ENCODE measurements at places on chromosomes 7 and 10.

DNA sequence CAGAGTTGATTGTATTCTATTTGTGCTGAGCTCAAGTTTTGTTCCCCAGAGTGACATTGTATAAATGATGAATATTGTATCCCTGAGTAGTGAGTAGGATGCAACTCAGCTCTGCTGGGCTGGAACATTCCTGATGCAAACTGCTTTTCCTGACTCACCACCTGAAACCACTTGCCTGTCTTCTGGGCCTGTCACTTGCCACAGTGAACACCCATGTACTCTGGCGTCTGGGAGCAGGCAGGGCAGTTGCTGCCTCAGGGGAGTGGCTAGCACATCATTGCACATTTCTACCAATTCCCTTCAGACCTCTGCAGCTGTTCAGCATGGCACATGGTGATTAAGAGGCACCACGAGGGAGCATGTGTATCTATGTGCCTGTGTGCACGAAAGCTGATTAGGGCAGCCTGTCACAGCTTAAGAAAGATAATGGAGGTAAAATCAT, 157.3 kb downstream of the SND1 start:
- peak; percentile 63 for DNase-seq

DNA sequence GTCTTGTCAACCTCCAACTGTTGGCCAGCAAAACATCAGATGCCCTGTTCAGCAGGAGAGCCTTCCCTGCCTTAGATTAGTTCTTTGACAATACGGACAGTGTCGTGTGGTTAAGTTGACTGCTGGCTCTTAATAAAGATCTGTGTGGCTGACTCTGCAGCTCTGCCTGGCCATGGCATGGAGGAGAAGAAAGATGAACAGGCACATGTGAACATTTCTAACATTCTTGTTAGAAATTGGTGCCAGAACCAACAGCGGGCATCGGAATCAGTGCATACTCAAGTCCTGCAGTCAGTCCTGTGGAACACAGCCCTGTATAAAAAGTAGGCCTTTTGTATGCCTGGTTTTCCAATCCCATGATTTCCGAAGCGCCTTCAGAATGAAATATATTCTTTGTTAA, 455.6 kb downstream of the POM121L12 start:
- no peak for DNase-seq

GRCh38 chr7:47094462-47094861, 487.4 kb downstream of the TNS3 start:
- DNase-seq = no peak

DNA sequence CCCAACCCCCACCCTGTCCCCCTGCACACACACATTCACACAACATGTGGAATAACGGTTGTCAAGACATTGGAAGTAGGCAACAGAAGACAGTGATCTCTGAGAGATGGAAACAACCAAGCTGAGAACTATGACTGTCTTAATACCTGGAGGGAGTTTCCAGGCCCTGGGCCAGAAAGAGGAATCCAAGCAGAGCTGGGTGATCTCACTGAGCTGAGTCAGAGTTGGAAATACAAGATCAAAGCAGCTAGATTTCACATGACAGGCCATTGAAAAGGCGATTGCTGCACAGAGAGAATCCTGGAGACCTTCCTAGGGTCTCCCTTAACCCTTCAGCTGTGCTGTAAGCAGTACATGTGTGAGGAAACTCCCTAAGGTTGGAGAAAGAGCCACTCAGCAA, 165.8 kb upstream of the PRSS1 start:
- DNase-seq = peak; percentile 67

GRCh38 chr10:59847326-59847725, 59.0 kb downstream of the CCDC6 start:
- no peak for DNase-seq
